ENCODE measurements at places on chromosomes 5 and 9.

GRCh38 chr5:218457-219291, 554 bp downstream of the SDHA start:
- H3K4me3 ChIP-seq, result peak overlapping the region; percentile 97
- H3K27me3 ChIP-seq, result no peaks in the 10 kb centered on the region
- peaks cover 52% of the 10 kb centered on the region for H3K4me1 ChIP-seq
- H3K36me3 ChIP-seq, result peaks cover 31% of the 10 kb centered on the region

GRCh38 chr5:180241600-180241999, 32.6 kb upstream of the RASGEF1C start:
- H3K36me3 ChIP-seq, result peaks cover 85% of the 10 kb centered on the region
- no peak for DNase-seq
- H3K4me3 ChIP-seq, result no peak overlapping the region
- no peaks in the 10 kb centered on the region for H3K27me3 ChIP-seq
- no peaks in the 10 kb centered on the region for H3K4me1 ChIP-seq
- H3K27ac ChIP-seq, result no peak overlapping the region

DNA sequence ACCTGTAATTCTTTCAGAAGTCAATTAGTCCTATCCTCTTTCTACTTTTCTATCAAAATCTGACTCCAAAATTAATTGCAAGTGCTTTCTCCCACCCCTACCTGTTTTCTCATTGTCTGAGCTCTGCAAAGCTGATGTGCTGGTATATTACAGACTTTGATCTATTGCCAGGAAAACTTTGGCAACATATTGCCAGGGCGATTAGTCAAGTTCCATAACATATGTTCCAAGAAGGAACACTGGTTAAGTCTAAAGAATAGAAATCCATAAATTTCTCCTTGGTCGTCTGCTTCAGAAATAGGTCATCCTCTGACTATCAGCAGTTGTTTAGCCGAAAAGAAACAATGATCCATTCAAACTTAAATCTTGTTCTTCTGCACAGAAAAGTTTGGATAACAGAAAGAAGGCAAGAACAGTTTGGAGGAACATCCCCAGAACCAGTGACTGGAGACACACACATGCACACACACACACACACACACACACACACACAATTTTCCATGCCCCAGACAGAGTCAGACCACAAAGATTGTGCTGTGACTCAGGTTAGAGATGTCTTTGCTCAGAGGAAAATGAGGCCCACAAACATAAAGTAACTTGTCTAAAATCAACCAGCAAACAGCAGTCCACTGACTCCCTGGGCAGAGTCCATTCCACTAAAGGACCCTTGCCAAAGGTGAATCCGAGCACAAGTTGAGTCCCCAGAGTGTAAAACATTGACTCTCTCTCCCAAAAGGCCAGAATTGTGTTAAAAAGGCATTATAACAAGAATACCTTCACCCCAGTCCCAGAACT, 202.1 kb downstream of the DEPDC1B start:
- H3K36me3 ChIP-seq, result no peaks in the 10 kb centered on the region
- H3K27me3 ChIP-seq, result no peaks in the 10 kb centered on the region
- DNase-seq, result no peak
- no peaks in the 10 kb centered on the region for H3K4me1 ChIP-seq

- H3K4me3 ChIP-seq, result no peak overlapping the region
- no peak for DNase-seq
- no peaks in the 10 kb centered on the region for H3K4me1 ChIP-seq
- H3K36me3 ChIP-seq, result no peaks in the 10 kb centered on the region
- H3K27me3 ChIP-seq, result no peaks in the 10 kb centered on the region
Measured at GRCh38 chr9:135346438-135347050, 133.0 kb upstream of the PPP1R26 start.

GRCh38 chr9:37859043-37859442, 44.9 kb downstream of the SLC25A51 start:
- H3K27ac ChIP-seq, result no peak overlapping the region
- H3K36me3 ChIP-seq, result peaks cover 24% of the 10 kb centered on the region
- no peaks in the 10 kb centered on the region for H3K27me3 ChIP-seq
- H3K4me3 ChIP-seq, result no peak overlapping the region
- no peak for DNase-seq
- H3K4me1 ChIP-seq, result peaks cover 2% of the 10 kb centered on the region

- H3K27ac ChIP-seq, result no peak overlapping the region
- no peaks in the 10 kb centered on the region for H3K36me3 ChIP-seq
- H3K4me3 ChIP-seq, result no peak overlapping the region
- no peaks in the 10 kb centered on the region for H3K4me1 ChIP-seq
- no peaks in the 10 kb centered on the region for H3K27me3 ChIP-seq
Measured at GRCh38 chr5:7657153-7657552, 193.8 kb downstream of the CFAP90 start.

- no peak for DNase-seq
- H3K4me1 ChIP-seq, result no peaks in the 10 kb centered on the region
Measured at GRCh38 chr9:92171822-92172221, 56.6 kb upstream of the SPTLC1 start.

- H3K4me1 ChIP-seq, result peaks cover 2% of the 10 kb centered on the region
- no peak overlapping the region for H3K27ac ChIP-seq
- H3K27me3 ChIP-seq, result peaks cover 2% of the 10 kb centered on the region
- H3K36me3 ChIP-seq, result no peaks in the 10 kb centered on the region
- no peak for DNase-seq
Measured at GRCh38 chr5:6552612-6553011, 80.2 kb downstream of the NSUN2 start.
